ENCODE measurements at places on chromosomes 7 and 10.

DNA sequence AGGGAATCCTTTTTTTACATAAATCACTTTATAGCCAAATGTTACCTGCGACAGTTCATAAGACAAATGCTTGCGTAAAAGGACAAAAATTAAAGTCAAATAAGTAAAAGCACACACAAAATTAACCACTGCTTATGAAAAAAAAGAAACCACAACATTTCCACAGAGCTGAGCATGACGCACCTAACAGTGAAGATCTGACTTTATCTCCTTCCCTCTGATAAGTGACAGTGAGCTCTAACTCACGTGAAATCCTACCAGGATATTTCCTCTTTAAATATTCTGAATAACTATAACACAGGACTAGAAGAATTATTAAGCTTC is 225.5 kb downstream of the SFMBT2 start:
- DNase-seq, result no peak

GRCh38 chr10:11908536-11908935 is 85.4 kb downstream of the PROSER2 start:
- no peak for DNase-seq

GRCh38 chr10:79068562-79069324 is at the start of gene ZMIZ1:
TSS of gene ZMIZ1 (plus strand) at chr10:79068966. CDS start at chr10:79201633, 132,667 bp downstream.
- peak; percentile 81 for DNase-seq

DNA sequence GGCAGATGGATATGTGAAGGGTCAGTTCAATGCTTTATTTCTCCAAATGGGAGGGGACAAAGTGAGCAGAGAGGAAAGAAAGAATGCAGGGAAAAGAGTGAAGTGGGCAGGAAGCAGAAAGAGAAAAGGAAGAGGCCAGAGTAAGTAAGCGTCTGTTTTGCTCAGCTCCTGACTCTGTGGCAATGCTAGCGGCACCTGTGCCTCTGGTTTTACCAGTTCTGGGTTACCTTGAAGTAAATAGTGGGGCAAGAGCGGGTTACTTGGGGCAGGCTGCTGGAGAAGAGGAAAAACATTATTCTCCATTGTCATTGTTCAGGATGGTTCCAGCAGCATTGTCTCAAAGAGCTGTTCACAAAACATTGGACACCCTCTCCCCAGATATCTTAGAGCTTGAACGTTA is 1.9 kb downstream of the TAS2R40 start:
- DNase-seq, result no peak

DNA sequence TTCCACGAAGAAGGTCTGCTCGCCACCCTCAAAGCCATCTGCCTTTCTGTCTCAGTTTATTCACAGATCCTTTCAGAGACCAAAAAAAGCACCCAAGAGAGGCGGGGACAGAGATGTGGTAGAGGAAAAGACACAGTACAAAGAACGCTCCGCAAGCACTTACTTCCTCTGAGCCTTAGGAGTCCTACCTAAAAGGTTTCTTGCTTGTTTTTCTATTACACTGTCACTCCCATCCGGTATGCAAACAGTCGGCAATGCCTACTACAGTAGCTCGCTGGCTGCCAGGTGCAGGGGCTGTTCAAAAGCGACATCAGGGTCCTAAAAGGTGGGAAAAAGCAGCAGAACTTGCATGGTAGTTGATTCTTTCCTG is 816 bp downstream of the TECPR1 start:
- DNase-seq, result no peak

GRCh38 chr7:151381348-151382078 is 28.3 kb downstream of the WDR86 start:
- DNase-seq, result no peak

DNA sequence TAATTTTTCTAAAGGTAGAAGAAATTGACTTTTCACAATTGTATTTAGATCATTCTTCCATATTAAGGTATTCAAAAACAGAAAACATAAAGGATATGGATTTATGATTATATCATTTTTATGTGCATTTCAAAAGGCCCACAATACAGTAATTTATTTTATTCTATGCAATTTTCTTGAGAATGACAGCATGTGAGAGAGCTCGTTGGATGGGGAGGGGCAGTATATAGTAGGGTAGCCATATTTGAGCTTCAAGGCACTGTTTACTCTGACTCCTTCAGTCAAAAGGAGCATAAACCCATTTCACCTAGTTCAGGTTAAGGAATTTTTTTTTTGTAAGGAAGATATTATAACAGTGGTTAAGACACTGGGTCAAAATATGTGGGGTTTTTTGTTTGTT is 140.8 kb upstream of the KAT6B start:
- DNase-seq, result no peak

GRCh38 chr10:100614429-100615095 is 78.8 kb downstream of the HIF1AN start:
- DNase-seq, result no peak

DNA sequence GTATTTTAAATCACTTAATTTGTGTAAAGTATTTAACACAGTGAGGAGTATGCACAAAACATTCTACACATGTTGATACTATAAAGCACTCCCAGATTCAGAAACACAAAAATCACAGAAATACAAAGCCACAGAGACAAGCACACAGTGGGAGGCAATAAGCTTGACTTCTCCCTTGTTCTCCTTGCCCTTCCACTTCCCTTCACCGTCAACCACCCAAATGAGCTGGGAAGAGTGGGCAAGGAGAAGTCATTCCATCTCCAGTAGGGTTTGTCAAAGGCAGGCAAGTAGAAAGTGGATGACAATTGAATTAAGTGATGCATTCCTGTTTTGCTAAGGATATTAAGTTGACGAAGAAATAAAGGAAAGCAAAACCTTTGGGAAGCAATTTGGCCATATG is 4.2 kb upstream of the TMEM139 start:
- no peak for DNase-seq

GRCh38 chr10:5645375-5645774 is 21.0 kb downstream of the ASB13 start:
- DNase-seq, result no peak

DNA sequence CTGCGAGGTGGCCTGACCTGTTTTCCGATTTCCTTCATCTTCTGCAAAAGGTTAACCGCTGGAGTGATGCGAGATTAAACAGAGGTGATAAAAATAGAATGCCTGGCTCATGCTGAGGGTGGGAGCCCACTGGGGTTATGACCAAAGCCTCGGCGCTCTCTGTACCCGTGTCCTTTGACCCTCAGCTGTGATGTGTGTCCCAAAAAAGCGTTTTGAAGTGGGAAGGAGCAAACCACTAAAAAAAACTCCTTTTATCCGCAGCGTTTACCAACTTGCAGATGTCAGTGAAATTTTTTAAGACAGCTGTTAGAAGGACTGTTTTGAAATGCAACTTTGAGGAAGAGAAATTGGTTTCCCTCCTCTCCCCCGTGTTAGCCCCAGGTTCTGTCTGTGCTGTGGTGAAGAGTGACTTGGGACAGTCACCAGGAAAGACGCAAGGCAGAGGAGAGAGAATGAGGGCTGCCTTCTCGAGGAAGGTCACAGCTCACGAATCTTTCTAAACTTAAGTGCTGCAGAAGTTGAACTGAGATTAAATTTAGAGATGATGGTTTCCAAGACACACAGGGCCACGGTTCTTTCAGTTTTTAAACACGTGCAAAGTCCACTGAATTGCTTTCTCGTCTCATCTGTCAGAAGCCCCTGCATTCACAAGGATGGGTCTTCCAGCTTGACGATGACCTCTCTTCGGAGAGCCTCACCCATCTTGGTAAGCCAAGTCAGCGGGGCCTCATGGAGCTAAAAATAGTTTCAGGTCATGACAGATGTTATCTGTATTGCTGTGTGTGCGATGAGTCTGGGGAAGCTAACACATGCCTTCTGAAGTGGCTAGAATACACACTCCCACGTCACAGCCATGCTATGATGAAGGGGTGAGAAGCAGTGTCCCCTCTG is 27.6 kb downstream of the AMZ1 start:
- no peak for DNase-seq

DNA sequence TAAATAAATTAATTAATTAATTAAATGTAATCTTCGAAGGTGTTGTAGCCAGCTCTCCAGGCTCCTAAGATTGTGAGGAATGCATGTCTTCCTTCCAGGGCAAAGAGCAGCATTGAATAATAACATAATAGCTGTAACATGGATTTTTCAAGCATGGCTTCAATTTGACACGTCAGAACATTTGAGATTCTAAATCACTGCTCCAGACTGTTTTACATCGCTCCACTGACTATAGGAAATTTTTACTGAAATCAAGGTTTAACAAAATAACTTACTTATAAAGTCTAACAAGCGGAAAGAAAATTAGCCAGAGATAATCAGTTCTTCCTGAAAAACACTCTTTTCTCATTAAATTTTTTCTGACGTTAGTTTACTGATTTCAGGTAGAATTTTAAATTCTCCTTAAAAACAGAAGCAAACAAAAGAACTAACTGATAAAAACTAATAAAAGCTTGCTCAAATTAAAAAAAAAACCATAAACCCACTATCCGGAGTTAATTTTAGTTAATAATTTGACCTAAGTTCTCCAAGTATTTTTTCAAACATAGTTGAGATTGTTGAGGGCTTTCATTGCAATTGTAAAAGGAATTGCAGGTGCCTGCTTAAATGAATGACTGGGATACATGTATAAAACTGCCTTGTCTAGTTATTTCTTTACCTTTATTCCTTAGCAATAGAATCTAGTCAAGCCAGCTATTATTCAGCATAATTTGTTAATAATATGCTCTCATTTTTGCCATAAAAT is 51.2 kb upstream of the SGCE start:
- DNase-seq, result no peak

DNA sequence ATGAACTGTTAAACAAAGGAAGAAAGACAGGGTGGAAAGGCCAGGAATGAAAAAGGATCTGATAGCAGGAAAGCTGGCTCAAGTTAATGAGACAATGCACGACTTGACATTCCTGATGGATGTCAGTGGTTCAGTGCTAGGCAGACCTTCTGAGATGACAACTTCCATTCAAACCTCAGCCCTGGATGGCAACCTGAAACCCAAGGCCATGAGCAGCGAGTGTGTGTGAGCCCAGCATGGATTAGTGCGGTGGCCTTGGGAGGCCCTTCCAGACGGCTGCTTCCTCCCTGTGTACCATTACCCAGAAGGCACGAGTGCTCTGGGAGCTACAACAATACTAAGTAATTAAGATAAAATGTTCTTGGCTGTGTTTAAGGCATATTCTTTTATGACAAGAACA is 18.8 kb downstream of the TRIL start:
- peak; percentile 71 for DNase-seq

GRCh38 chr10:86376852-86377796 is 10.5 kb upstream of the GRID1 start:
- peak; percentile 91 for DNase-seq

GRCh38 chr10:126935263-126935946 is 30.2 kb downstream of the DOCK1 start:
- DNase-seq, result no peak

DNA sequence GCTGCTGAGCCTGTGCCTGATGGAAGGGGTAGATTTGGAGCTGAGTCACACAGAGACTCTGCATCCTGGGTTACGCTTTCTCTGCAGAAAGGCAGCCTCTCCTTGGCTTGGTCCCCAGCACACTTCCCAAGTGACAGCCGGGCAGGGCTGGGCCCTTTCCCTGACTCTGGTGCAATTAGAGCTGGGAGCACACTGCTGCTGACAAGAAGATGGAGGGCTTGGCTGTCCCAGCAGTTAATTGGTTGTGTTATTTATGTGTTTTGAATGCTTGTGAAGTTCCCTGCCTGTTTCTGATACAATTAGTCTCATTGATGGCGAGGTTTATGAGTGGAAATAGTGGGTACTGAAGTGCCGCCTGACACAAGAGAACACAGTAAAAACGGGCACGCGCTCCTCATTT is 123.6 kb downstream of the TCERG1L start:
- DNase-seq, result no peak

- DNase-seq, result no peak
Observed at GRCh38 chr7:149704507-149704906, 68.9 kb downstream of the ZNF467 start.

DNA sequence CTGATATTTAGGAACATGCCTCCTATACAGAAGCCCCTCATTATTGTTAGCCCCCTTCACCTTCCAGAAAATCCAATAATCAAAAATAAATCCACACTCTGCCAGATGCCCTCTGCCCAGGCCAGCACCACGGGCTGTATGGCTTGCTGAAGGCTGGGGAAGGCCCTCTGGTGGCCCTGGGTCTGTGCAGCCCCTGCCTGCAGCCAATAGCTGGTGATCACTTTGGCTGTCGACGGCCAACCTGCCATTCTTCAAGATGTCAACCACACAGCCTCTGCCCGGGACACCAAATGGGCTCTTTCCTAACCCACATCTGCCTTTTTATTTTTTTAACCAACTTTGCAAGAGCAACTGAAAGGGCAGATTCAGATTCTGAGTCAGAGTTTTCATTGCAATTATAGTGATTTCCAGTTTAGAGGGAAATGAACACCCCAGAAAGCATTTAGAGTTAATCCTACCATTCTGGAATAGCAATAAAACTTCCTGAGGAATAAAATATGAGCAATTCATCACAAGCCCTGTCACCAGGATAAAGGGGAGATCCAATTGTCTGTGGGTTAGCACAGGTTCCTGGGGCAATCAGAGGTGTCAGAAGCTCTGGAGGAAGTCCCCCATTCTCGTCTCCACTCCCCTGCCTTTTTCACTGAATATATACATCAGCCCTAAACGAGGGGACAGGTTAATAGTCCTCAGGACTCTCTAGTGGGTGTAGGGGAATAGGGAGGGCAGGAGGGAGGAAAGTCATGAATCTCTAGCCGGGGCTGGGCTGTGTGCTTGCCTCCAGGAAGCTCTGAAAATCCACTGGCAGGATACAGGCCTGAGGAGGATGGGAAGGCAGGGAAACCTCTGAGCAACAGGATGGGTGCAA is 211.3 kb downstream of the GRID1 start:
- peak; percentile 19 for DNase-seq

DNA sequence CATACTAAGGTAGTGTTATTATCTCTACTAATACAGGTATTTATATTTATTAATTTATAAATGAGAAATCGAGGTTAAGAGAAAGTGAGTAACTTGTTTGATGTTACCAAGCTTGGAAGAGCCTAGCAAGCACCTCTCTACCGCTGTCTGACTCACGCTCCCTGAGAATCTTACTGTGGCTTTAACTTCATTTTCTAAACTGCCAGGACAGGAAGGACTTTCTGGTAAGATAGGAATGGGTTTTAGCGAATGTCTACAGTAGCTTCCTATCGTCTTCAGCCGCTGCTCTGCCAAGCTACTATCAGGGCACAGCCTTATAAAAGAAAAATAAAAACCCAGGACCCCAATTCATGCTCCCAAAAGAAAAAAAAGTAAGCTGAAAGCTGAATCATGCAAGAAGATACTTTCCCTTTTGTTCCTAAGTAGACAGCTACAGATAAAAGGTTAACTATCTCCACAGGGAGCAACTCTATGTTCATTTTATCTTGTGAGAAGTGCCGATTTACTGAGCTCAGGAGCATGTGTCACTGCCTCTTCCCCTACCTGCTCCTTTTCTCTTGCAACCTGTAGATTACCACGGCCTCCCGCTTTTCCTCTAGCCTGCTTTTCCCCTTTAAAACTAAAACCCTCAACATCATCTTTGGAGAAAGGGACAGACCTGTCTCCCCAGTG is 60.2 kb downstream of the THNSL1 start:
- no peak for DNase-seq

- DNase-seq, result no peak
Observed at GRCh38 chr10:20105931-20106330, 289.7 kb downstream of the PLXDC2 start.

DNA sequence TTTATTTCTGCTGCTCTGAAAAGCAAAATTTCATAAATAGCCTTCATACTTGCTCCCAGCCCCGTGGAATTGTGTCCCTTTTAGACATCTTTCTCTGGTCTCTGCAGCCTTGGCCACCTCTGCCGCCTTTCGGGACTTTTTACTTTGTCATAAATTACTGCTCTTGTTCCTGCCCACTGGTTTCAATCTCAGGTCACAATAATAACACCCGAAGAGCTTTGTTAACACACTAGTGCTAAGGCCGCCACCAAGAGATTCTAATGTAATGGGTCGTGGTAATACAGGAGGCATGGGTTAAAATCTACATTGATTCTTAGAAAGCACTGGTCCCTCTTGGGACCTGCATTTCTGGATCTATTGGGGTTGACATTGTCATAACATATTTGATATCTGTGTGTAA is 276.0 kb upstream of the VWC2 start:
- DNase-seq, result no peak
